ENCODE measurements at places on chromosomes 2 and 18.
A peak's percentile ranks its signal among the peaks of the same experiment; 100 is the strongest.

- no peak for DNase-seq
Measured at GRCh38 chr18:70365361-70365760, 76.5 kb downstream of the SOCS6 start.

- DNase-seq, result no peak
Measured at GRCh38 chr2:140442319-140442718, 1662.1 kb upstream of the NXPH2 start.

DNA sequence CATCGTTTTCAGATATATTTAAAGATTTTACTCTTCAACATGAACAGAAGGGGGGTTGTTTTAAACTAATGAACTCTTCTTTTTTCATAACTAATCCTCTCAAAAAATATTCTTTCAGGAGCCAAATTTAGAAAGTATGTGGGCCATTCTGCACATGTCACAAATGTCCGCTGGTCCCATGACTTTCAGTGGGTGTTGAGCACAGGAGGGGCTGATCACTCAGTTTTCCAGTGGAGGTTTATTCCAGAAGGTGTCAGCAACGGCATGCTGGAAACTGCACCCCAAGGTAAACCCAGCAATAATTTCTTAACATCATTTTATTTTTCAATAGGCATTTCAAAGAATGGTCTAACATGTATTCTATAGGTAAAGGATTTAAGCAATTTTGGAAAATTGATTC is 136.0 kb downstream of the EML6 start:
- DNase-seq, result no peak

GRCh38 chr2:96665083-96665569 is 22.6 kb downstream of the FER1L5 start:
- no peak for DNase-seq

- DNase-seq, result no peak
Measured at GRCh38 chr2:26982102-26982742, 11.8 kb downstream of the MAPRE3 start.

GRCh38 chr18:79488311-79489050 is 92.8 kb downstream of the NFATC1 start:
- DNase-seq, result no peak

DNA sequence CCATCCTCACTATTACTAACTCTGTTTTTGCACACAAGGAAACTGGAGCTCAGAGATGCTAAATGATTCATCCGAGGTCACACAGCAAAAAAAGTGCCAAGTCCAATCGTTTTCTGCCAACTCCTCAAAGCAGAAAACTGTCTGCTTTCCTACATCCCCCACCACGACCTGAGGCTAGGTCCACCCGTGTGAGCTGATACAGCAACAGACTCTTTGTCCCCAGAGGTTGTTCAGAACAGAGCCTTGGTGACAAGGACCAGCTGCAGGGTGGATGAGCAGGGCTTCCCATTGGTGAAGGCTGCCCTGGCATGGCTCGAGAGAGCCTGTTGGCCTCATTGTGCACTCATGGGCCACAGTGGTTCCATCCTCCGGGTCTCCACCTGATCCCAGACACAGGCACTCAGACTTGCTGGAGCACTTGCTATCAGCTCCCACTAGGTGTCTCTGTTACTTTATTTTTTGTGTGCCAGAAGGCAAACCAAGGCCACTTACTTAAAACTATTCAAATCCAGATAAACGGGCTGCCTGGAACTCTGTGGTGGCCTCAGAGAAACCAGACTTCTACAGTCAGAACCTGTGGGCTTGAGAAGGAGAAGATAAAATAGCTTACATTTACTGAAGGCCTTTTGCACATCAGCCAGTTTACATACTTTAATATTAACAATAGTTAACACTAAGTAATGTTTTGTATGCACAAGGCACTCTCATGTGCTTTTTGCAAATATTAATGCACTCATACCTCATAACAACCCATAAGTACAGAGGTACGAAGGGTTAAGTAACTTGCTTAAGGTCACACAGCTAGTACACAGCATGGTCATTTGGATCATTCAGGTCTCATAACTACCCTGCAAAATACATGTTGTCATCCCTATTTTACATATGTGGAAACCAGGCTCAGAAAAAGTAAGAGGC is 62.9 kb upstream of the CTIF start:
- no peak for DNase-seq

DNA sequence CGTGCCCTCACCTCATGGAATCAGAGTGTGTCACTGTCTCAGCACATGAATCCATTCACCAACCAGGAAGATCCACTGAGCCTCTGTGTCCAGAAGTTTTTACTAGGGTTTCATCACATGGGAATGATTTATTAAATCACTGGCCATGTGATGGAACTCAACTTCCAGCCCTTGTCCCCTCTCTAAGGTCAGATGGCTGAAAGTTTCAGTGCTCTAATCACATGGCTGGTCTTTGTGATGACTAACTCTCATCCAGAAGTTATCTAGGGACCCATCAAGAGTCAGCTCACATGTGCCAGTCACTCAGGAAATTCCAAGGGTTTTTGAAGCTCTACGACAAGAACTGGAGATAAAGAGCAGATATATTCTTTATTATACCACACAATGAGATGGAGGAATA is 140.5 kb upstream of the GYPC start:
- DNase-seq, result no peak

- DNase-seq, result no peak
Measured at GRCh38 chr2:108916796-108917421, 72.1 kb downstream of the EDAR start.

GRCh38 chr2:103739186-103739585 is 977.4 kb downstream of the TMEM182 start:
- DNase-seq, result no peak

DNA sequence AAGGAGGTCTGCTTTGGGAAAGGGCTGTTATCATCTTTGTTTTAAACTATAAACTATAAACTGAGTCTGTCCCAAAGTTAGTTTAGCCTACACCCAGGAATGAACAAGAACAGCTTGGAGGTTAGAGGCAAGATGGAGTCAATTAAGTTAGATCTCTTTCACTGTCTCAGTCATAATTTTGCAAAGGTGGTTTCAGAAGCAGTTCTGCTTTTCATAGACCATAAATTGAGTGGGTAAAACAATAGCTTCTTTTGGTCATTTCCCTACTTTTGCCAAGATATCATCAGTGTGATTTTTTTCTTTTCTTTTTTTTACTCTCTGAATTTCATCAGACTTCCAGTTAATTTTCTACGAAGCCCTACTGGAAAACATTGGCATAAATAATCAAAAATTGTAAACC is 117.0 kb downstream of the AP1S3 start:
- no peak for DNase-seq

DNA sequence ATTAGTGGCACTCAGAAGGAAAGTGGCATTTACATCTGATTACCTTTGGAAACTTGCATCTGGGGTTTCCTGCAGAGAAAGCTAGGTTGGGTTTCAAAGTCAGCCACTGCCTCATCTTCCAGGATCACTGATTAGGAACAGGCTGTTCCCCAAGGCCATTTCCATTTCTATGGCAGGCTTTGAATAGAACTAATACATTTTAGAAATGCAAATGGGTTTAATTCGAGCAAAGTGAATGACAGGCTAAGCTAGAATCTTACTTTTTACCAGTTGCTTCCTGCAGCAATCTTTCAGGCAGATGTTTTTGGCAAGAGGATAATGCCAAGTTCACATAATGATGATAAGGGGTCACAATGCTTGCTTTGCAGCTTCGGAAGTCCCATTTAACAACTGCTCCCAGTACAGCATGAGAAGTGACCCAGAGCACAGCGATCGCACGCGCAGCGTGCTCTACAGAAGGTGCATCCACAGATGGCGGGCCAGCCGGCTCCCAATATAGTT is 336.7 kb downstream of the LPIN1 start:
- no peak for DNase-seq

DNA sequence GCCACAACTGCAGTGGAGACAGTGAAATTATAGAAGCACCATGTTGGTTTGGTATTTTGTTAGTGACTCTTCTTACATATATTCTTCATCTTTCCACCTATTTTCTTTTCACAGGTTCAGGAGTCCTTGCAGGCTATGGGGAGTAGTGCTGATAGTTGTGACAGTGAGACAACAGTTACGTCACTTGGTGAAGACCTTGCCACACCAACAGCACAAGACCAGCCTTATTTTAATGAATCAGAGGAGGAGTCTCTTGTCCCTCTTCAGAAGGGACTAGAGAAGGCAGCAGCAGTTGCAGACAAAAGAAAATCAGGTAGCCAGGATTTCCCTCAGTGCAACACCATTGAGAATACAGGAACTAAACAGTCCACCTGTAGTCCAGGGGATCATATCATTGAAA is 23.6 kb downstream of the ITPRID2 start:
- DNase-seq, result no peak

GRCh38 chr18:55783921-55784320 is 195.9 kb upstream of the TCF4 start:
- no peak for DNase-seq

- no peak for DNase-seq
Measured at GRCh38 chr2:25246001-25246400, 77.6 kb upstream of the POMC start.

- DNase-seq, result no peak
Measured at GRCh38 chr2:239285932-239286230, 114.9 kb downstream of the HDAC4 start.

DNA sequence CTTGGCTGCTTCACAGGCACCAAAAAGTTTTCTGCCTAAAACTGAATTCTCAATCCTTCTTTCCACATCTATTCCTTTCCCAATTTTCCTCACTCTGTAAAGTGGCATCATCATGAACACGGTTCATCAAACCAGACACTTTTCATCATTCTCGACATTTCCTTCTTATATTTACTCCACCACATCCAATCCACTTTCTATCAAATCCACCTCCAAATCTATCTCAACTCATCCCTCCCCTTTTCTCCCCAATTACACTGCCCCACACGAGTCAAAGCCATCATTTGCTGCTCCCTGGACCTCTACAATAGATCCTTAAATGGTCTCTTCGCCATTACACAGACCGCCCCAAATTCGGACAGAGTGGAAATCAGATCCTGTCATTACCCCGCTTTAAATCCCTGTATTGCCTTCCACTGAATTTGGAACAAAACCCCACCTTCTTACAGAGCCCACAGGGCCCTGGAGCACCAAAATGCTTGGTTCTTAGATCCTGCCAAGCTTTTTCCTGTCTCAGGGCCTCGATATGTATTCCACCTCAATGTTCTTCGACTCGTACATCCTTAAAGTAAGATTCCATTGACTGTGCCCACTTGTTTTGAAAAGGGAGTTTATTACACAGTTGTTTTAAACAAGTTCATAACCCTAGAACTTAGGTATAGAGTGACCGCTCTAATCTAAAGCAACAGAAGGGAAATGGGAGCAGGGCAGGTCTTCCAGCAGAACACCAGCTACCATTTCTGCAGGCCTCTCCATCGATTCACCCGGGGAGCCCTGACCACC is 856 bp downstream of the ACAA2 start:
- no peak for DNase-seq

DNA sequence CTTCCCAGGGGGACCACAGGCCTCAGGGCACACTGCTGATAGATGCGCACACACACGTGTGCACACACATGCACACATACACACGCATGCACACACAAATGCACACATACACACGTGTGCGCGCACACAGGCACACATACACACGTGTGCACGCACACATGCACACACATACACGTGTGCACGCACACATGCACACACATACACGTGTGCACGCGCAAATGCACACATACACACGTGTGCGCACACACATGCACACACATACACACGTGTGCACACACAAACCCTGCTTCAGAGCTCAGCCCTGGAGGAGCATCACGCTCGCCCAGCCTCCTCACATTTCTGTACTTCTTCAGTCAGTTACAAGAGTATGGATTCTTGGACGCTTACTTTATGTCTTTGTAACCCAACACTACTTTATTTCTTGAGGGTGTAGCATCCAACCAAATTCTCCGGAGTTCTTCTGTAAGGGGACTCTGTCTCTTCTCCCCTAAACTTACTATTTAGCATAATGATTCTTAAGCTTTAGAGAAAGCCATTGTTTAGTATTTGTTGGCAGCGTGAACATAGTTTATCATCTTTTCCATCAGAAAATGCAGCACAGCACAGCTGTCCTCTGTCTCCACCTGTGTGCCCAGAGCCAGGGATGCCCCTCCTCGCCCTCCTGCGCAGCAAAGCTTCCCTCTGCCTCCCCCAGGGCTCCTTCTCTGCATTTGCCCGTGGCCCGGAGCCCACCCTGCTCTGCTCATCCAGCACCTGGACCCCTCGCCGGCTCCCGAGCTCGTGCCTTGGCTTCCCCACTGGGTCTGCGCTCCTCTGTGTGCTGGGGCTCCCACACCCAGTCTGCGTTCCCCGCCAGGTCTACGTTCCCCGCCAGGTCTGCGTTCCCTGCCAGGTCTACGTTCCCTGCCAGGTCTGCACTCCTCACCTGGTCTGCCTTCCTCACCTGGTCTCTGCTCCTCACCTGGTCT is 74.4 kb upstream of the CTDP1 start:
- DNase-seq, result no peak

GRCh38 chr2:64649626-64650025 is 4.1 kb downstream of the SERTAD2 start:
- no peak for DNase-seq

DNA sequence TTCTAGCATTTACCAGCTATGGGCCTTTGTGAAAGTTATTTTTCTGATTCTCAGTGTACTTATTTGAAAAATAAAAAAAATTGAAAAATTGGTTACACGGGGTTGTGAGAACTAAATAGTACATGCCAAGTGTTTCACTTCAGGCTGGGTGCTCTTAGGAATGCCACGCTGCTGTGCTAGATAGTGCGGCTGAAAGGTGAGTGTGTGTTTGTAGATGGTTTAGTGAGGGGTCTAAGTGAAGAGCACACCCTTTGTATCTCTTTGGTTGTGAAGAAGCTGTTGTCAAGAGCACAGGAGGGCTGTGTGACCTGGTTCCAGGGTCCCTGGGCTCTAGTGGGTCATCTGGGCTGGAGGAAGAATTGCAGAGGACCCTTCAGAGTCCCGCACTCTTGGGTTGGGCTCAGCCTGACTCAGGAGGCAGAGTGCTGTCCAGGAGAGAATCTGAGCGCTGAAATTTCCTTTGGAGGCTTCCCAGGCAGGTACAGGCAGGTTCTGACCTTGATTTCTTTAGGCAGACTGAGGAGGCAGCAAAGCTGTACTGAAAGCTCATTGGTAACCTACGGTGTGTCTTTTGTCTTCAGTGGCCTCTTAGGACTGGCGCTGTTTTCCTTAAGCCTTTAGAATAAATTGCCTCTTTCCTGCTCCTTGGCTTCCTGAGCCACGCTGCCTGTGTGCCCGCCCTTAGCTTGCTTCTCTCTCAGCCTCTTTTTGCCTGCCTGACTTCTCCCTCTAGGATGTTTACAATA is 44.4 kb downstream of the MAP4K4 start:
- DNase-seq, result no peak

DNA sequence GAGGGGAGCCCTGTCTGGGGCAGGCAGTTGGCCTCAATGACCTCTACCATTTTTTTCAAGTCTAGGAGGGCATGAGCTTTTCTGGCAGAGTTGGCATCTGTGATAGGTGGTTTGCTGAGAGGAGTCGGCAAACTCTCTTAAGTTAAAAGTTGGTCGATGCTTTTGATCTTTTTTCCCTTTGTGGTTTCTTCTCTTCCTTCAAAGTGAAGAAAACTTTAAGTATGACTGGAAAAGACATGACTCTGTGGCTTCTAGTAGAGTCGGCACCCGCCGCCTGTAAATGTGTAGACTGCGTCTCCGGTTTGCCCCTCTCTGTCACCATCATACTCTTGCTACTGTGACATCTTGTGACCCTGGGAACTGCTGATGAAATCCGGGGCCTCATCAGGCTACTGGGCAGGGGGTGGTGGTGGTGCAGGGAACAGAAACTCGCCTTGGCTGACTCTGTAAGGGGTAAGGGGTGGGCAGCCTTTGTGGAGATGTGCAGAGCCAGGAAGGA is 21.1 kb downstream of the INPP5D start:
- peak; percentile 61 for DNase-seq

All from substantia nigra (tissue), 51 donors.